ENCODE measurements at places on chromosomes 11 and 22.

GRCh38 chr11:77467233-77467632, 6.7 kb downstream of the PAK1 start:
- no peak for DNase-seq

- DNase-seq: no peak
Observed at GRCh38 chr11:61054927-61055562, 47.2 kb upstream of the CD5 start.

- peak; percentile 6 for DNase-seq
Observed at GRCh38 chr22:27918341-27919221, 475 bp downstream of the PITPNB start.

DNA sequence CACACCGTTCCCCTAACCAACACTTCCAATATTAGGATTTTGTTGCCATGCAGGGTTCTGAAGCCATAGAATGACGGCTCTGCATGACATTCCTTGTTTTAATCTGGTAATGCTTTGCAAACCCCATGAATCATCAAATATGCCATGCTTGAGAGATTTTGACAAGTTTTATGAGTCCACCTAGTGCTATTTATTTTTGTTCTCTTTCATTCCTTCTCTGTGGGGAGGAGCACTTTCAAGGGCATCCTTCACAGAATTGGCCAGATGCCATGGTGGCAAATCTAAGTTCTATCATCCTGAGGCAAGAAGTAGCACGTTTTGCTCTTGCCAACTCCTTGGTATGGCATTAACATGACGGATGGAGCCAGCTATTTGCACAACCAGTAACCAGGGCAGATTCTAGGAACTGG, 268.4 kb downstream of the FAM76B start:
- DNase-seq: peak; percentile 90

DNA sequence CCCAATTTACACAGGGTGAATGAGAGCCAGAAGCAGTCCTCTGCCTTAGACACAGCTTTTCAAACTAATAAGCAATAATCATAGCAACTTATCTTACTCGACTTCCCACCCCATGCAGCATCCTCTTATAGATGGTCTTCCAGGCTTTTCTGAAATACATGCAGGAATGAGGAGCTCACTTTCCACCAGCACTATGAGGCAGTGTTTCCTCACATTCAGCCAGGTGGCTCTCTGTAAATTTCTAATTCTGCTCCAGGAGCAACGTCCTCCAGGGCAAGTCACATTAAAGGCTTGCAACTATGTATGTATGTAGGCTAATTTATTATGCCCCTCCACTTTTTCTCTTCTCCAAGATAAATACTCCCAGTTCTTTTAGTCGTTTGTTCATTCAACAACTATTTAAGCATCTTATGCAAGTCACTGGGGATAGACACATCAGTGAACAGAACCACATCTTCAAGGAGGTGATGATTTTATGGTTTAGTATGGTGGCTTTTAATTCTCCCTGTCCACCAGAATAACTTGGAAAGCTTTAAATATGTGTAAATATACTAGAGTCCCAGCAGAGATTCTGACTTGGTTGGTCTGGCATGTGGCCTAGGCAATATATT, 59.9 kb downstream of the PAK1 start:
- DNase-seq: no peak

- DNase-seq: no peak
Observed at GRCh38 chr22:43723816-43724215, 88.3 kb downstream of the EFCAB6 start.

DNA sequence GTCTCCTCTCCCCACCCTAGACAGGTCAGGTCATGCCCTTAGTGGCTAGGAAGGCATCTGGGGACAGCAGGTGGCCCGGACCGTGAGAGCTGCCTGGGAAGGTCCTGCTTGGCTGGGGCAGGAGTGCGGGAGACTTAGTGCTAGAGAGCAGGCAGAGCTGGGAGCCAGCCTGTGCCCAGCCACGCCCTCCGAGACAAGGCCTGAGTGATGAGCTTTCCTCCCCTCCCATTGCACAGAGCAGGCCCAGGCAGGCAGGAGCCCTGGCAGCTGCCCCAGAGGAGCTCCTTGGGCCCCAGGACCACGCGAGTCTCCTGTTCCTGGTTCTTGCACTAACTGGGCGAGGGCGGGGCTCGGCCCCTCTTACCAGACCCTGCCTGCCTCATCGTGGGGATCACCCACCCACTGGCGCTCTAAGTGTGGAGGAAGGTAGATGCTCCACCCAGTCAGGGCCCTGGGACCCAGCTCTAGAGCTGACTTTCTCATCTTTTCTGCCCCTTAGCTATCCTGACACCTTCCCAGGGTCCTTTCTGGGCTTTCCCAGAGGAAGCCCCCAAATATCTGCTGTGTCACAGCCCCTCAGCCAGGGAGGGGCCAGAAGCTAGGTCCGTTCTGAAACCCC, 44.9 kb downstream of the MACROD1 start:
- DNase-seq: peak; percentile 91

GRCh38 chr22:46788441-46789172, 26.2 kb downstream of the TBC1D22A start:
- no peak for DNase-seq

- DNase-seq: no peak
Observed at GRCh38 chr11:116335078-116335477, 437.7 kb downstream of the BUD13 start.

GRCh38 chr11:108135845-108136544, 14.6 kb downstream of the ACAT1 start:
- DNase-seq: no peak

Data from NCI-H226 (cell line).